Stimulated activated CD4-positive, alpha-beta T cell treated with anti-CD3 and anti-CD28 coated beads, Interleukin-12 subunit alpha, Interleukin-12 subunit beta, amount 100 ng/mL, for 48 hours (primary cell): ENCODE measurements at places on chromosomes 6 and 20.

GRCh38 chr6:21375151-21376116 is 218.1 kb upstream of the SOX4 start:
- DNase-seq: no peak

GRCh38 chr6:110874880-110875547 is 429 bp downstream of the AMD1 start:
- peak; percentile 37 for DNase-seq

DNA sequence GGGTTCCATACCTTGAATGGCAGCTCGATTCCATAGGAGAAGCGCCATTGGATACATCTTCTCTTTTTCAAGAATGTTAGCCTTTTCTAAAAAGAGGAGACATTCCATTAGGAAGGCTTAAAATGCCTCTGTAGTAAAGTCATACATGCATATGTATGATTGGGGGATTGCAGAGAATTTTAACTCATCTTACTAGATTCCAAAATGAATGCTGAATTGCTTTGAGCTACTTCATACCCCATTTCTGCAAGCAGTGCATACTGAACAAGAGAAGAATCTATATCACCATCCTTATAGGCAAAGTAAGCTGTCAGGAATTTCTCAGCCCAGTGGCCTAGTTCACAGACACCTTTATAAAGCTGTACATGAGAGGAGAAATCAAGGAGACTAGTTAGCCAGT is 80.3 kb downstream of the NDUFAF5 start:
- DNase-seq: no peak

GRCh38 chr6:101666256-101666655 is 272.7 kb downstream of the GRIK2 start:
- DNase-seq: no peak

GRCh38 chr6:7911345-7911725 is 747 bp upstream of the TXNDC5 start:
- no peak for DNase-seq

- no peak for DNase-seq
These were observed 84.3 kb upstream of the THBS2 start for GRCh38 chr6:169337886-169338445.

- DNase-seq: no peak
These were observed 307.2 kb downstream of the HIVEP2 start for GRCh38 chr6:142637624-142638351.

DNA sequence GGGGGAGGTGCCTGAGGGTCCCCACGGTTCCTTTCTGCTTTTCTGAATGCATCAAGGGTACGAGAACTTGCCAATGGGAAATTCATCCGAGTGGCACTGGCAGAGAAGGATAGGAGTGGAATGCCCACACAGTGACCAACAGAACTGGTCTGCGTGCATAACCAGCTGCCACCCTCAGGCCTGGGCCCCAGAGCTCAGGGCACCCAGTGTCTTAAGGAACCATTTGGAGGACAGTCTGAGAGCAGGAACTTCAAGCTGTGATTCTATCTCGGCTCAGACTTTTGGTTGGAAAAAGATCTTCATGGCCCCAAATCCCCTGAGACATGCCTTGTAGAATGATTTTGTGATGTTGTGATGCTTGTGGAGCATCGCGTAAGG is 226.4 kb downstream of the SMOC2 start:
- DNase-seq: no peak

DNA sequence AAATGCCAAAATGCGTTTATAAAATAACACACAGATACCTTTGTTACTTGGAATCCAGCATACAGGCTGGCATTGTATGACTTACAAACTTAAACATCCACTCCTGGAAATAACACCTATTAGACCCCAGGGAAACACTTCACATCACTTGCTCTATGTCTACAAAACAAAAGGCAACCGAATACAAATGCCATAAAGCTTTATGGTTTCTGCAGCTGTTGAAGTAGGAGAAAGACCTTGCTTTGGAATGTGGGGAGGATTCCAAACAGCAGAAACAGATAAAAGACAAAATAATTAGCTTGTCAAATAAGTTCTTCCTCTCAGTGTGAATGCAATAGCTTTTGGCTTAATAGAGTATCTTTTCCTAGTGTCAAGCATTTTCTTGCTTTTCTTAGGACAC is 9.8 kb upstream of the AMD1 start:
- no peak for DNase-seq

- DNase-seq: no peak
These were observed 3.4 kb upstream of the ZBTB46 start for GRCh38 chr20:63834491-63834880.

- no peak for DNase-seq
These were observed 226.5 kb downstream of the MAFB start for GRCh38 chr20:40462566-40462965.

DNA sequence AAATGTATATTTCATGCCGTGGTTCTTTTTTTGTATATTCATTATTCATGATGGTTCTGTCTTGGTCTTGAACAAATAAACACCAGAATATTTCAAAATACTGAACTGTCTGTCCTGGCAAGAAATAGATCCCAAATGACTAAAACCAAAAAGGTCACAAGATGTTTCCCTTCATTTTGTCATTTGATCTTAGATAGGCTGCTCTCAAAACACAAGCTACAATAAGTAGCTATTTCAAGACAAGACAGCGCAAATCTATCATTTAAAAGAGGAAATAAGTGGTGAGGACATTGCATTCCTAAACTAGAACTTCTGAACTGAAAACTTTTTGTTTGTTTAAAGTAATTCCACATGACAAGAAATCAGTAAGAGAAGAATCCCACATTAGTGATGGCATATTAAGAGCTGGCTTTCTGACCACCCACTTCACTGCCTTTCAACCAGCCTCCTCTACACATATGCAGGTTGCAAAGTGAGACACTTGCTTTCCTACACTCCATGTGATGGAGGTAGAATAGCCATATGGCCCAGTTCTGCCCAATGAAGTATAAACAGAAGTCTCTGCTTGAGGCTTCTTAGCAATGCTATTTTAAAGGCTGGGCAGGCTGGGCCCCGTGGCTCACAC is 54.4 kb upstream of the CCDC28A start:
- no peak for DNase-seq

DNA sequence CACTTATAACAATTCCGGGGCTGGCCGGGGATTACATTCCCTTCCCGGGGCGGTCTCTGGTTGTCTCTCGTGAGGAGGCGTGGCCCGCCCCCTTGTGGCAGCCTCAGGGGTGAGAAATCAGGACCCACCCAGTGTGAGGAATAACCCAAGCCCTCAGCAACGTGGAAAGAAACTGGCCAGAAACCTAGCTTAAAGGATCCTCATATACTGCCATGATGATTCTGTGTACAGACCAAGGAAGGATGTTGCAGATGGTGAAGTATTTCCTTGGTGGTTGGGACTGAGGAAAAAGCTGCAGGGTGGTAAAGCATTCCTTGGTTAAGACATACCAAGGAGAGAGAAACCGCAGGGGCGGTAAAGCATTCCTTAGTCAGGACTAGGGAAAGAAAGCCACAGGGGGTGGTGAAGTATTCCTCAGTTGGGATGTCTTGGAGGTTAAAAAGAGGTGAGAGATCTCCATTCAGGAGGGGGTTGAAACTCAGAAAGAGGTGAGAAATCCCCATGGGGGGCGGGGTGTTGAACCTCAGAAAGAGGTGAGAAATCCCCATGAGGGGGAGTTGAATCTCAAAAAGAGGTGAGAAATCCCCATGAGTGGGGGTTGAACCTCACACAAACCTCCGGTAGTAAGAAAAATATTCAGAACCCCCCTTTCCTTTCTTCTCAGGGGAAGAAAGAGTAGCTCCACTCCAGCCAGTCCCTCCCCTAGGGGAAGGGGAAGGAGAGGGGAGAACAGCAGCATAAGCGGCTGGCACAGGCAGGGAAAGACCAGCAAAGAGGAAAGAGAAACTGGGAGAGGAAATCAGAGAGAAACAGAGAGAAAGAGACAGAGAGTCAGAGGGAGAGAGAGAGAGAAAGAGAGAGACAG is 238.1 kb downstream of the RNGTT start:
- peak; percentile 26 for DNase-seq

GRCh38 chr20:10954137-10954840 is 280.5 kb upstream of the JAG1 start:
- DNase-seq: no peak

DNA sequence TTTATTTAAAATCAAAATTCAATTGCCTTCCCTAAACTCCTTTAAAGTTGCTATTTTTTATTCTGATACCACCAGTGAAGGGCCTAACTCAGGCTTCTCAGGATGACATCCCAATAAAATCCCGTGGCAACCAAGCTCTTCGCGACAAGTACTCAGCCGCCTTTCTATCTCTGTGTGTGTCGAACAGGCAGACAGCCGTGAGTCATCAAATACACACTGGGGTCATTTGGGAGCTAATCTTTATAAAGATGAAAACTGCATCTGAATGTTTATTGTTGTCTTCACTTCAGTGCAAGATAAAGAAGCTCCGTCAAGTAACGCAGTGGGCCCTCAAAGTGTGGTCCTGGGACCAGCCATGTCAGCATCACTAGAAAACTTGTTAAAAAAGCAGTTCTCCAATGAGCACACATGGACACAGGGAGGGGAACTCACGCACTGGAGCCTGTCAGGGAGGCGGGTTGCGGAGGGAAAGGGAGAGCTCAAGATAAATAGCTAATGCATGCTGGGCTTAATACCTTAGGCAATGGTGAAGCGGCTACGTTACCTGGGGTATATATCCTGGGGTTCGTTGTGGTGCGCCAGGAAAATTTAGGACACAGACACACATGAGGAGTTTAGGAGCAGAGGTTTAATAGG is 119.3 kb downstream of the RNF144B start:
- no peak for DNase-seq

GRCh38 chr20:25173886-25174308 is 21.6 kb upstream of the ENTPD6 start:
- DNase-seq: no peak

DNA sequence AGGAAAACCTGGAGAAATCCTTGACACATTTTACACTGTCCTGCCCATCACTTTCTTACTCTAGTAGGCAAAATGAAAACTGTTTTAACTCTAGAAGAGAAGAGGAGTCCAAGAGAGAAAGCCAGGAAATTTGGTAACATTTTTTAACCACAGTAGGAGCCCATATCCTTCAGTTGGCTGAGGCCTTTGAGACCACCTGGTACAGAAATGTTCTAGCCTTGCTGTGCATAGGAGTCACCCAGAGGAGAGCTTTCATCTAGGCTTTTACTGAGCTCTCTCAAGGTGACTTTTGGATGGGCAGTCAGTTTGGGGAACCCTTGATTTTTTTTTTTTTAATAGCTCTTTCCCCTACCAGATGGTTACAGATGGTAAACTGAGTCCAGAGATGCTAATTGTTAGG is 25.0 kb downstream of the LRRN4 start:
- no peak for DNase-seq

GRCh38 chr6:39906318-39906761 is 27.9 kb downstream of the MOCS1 start:
- no peak for DNase-seq

- DNase-seq: no peak
These were observed 99.9 kb downstream of the L3MBTL3 start for GRCh38 chr6:130118236-130118635.

GRCh38 chr6:67411036-67411435 is 1224.0 kb upstream of the ADGRB3 start:
- no peak for DNase-seq

DNA sequence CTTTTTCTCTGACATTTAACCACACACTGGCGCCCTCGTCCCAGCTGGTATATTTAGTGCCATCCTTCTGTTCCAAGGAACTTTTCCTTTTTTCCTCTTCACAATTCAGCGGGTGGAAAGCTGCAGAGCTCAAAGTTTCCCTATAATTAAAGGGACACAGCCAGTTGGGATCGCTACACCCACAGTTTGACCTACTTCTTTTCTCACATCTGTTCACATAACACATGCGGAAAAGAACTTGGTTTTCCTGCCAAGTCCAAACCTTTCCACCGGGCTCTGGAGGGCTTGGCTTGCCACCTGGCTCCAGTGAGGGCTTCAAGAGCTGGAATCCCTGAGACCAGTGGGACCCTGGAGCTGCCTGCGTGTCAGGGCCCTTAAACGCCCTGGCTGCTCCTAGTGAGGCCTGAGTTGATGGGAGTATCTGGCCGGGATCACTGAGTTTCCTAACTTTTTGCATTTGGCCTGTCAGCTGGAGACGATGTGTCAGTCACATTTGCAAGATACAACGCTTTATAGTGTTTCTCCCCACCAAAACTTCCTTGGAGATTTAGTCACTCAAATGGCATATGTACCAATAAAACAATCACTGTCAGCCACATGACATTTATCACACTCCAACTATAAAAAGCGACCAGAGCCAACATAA is 176.0 kb downstream of the SASH1 start:
- DNase-seq: no peak

GRCh38 chr6:156875062-156875461 is 97.9 kb downstream of the ARID1B start:
- no peak for DNase-seq

DNA sequence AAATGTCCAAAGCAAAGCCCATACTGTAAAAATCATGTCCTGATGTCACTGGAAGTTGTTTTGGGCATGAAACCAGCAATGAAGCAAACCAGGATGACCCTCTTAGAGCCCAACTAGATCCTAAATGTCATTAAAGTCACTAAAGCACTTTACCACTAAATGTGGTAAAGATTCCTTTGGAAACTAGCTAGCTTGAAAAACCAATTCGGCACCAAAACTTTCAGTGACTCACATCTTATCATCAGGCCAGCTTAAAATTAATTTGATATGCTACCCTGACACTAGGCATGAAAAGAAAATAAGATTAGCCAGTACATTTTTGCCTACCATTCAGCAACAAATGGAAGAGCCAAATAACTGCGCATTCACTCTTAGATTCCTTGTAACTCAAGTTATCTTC is 145.8 kb downstream of the PACRG start:
- no peak for DNase-seq

- peak; percentile 10 for DNase-seq
These were observed 20.1 kb upstream of the FAM209A start for GRCh38 chr20:56504373-56505005.

- DNase-seq: no peak
These were observed 9.9 kb upstream of the SCGN start for GRCh38 chr6:25641940-25642666.

GRCh38 chr6:113011801-113012200 is 664.7 kb downstream of the RFPL4B start:
- DNase-seq: no peak
